Dorsolateral prefrontal cortex (tissue), 122 donors: ENCODE measurements at places on chromosomes 1 and 21. TPM values are rescaled to one million over a fixed set of nuclear protein-coding genes. Genes with fewer than 3 reads are reported as not detected.

GRCh38 chr21:27424601-27425000 is 457.7 kb upstream of the ADAMTS5 start:
- no peak for DNase-seq

DNA sequence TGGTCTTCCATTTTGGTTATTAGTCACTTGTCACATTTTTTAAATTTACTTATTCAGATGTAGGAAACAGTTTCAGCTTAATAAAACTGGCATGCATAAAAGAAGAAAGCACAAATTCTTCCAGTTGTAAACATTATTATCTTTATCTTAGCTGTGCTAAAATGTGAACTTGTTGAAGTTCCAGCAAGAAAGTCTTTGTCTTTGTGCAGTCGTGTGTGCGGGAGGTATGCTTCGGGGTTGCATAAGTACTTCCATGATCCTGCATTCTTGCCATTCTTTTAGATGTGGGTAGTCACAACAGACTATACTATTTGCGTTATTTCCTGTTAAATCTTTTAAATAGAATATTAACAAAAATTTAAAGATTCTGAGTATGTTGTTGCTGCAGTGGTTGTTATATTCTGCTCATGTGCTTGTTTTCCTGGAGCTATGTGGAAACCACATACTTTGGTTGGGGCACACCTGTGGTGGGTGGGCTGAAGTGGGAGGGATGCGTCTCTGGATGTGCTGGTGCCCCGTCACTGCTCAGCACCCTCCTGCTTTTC is 49.9 kb downstream of the CBS start:
- DNase-seq = no peak

- no peak for DNase-seq
Measured at GRCh38 chr1:205012391-205013140, 30.4 kb upstream of the CNTN2 start.

- no peak for DNase-seq
Measured at GRCh38 chr21:35321322-35322200, 272.5 kb upstream of the RUNX1 start.

FCRL1 gene
- not detected for total RNA-seq

RGS18 gene
- total RNA-seq = 0.57 TPM

MXRA8 gene
- total RNA-seq = 6.2 TPM

KRTAP13-2 gene
- total RNA-seq = not detected

NCAM2 gene
- 199 TPM for total RNA-seq
